Activated CD8-positive, alpha-beta memory T cell treated with anti-CD3 and anti-CD28 coated beads for 1 hour (primary cell): ENCODE measurements at places on chromosomes 13 and 19.

- DNase-seq: no peak
These were observed 1263.1 kb downstream of the PCDH9 start for GRCh38 chr13:65966991-65967451.

- no peak for DNase-seq
These were observed 7.9 kb downstream of the HPN start for GRCh38 chr19:35049456-35049855.

GRCh38 chr13:19993024-19993423 is 34.5 kb downstream of the ZMYM2 start:
- no peak for DNase-seq

DNA sequence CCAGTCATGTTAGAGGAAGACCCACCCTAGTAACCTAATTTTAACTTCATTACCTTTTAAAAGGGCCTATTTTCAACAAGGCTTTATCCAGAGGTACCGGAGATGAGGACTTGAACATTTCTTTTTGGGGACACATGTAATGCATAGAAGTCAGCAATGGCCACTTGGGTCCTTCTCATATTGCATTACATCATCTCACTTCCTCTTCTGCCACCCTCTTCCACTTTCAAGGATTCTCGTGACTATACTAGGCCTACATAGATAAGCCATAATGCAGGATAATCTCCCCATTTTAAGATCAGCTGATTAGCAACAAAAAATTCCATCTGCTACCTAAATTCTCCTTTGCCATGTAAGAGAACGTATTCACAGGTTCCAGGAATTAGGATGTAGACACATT is 557.2 kb downstream of the KCTD12 start:
- no peak for DNase-seq

GRCh38 chr19:43809762-43810696 is 7.8 kb upstream of the LYPD5 start:
- no peak for DNase-seq

DNA sequence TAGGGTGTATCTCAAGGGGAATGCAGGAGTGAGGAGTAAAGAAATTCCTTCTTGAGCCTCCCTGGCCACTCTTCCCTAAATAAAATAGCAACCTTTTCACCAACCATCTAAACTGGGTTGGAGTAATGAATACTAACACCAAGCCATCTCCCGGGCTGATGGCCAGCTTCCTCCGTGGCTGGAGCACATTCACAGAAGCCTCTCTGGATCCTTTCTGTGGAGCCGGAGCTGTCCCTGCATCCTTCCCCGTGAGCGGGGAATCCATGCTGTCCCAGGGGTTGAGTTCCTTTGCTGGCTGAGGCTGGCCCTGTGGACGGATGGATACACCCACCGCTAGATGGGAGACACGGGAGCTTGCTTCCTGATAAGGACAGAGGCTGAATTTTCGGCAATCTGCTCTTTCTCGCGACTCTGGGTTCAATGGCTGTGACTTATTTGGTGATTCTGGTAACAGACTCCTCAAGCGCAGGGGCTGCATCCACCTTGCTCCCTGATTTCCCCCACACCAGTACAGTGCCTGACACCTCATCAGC is 370.3 kb downstream of the ZNF536 start:
- no peak for DNase-seq

DNA sequence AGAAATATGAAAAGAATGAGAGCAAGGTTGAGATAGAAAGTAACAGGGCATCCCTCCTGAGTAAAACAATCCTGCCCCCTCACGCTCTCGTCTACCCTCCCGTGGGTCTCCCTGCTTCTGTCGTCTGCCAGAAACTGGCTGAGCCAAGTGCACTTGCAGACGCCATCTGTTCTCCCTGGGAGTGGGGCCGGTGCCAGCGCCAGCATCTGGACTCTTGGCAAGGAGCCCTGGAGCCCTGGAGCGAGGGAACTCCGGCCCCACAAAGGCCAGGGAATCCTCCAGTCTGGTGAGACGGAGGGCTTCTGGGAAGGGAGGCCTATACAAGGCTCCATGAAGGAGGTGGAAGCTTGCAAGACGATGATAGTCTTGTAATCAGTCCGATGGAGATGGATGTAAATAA is 2.3 kb upstream of the TMEM91 start:
- DNase-seq: no peak

GRCh38 chr19:862581-863314 is 3.3 kb downstream of the CFD start:
- peak; percentile 49 for DNase-seq

DNA sequence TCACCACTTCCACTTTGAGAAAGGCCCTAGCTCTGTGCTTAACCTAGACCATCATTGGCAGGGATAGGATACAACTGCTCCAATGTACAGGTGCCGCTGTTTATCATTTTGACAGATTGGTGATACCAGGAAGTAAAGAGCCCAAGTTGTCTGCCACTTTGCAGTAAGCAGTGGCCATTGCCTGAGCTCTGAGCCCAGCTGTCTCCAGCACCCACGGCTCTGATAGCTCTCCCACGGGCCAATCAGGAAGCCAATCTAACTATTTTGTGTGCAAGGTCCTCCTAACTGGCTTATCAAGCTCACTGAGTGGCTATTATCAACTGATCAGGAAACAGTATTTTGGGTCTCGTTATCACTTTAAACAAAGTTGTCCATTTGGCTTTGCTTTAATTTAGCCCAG is 181.1 kb downstream of the DCT start:
- DNase-seq: no peak

- no peak for DNase-seq
These were observed 67.1 kb downstream of the KDM4B start for GRCh38 chr19:5035793-5036697.

- DNase-seq: no peak
These were observed 16.8 kb downstream of the SPART start for GRCh38 chr13:36329361-36329760.

GRCh38 chr13:94291631-94292322 is 187.7 kb downstream of the DCT start:
- DNase-seq: no peak

- DNase-seq: no peak
These were observed 9.3 kb downstream of the IRF2BP1 start for GRCh38 chr19:45876411-45877197.

DNA sequence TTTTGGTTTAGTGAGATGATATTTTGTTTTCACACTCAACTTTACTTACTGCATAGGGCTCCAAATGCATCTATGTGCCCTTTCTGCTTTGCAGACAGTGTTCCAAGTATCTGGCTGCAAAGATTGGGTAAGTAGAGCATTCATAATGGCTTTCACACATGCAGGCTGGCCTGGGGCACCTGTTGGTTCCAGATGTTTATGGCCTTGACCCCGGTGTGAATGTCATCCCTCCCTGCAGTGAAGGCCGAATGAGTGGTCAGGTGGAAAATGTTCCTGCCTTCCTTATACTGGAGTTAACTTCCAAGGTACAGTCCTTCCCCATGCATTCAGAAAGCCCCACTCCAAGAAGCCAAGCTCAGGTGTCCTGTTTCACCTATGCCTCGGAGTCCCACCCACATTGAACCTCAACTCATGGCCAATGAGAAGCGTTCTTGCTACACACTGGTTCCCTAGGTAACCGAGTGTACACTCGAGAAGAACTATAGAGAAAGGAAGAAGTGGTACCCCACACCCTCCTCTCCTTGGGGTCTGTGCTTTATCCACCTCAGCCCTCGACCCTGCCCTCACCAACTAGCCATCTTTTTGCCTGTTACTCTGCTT is 23.0 kb upstream of the ZNF536 start:
- DNase-seq: no peak

DNA sequence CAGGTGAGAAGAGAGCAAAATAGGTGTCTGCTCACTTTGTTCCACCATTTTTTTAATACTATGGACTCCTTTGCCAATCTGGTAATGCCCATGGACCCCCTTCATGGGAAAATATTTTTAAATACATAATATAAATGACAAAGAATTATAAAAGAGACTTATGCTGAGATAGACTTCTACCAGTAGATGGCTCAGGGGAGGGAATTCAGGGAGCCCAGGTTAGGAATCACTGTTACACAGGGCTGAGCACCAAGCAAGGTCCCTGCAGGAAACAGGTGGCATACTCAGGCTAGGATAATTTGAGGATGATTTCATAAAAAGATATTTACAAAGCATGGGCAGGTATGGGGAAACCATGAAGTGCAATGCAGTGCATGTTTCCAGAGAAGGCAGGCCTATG is 525.9 kb downstream of the FGF9 start:
- DNase-seq: no peak

- no peak for DNase-seq
These were observed 63.4 kb downstream of the SMARCA4 start for GRCh38 chr19:11024259-11024658.

DNA sequence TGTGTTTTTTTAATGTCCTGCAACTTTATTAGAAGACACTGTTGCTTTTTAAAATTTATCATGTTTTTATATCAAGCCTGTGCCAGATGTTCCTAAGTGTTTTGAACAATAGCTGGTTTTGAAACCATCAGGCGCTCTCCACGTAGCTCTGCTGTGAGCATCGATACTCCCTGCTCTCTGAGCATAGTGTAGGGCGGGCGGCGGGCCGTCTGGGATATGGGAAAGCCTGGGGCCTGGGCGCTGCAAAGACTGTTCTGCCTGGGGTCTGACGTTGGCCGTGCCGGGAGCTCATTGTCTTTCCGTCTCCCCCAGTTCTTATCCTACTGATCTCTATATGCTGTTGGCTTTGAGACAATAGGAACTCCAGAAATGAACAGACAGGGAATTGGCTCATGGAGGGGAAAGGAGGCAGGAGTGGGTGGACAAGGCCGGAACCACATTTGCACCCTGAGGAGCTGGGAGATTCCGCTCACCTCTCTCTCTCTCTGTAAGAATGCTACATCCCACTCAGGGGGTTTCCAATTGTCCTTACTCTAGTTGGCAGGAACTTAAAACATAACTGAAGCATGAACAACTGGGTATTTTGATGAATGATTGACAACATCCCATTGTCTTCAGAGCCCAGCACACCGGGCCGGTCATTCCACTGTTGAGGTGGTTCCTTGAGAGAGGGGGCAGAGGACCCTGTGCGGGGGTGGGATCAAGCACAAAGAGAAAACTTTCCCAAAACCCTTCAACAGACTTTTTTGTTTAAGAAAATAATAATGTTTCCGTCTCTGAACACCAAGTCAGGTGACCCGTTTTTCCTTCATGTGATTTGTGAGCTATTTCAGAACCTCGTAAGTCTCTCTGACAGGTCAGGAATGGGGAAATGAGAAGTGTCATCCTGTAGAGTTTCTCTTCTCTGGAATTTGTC is 64.7 kb downstream of the COL4A2 start:
- DNase-seq: no peak

DNA sequence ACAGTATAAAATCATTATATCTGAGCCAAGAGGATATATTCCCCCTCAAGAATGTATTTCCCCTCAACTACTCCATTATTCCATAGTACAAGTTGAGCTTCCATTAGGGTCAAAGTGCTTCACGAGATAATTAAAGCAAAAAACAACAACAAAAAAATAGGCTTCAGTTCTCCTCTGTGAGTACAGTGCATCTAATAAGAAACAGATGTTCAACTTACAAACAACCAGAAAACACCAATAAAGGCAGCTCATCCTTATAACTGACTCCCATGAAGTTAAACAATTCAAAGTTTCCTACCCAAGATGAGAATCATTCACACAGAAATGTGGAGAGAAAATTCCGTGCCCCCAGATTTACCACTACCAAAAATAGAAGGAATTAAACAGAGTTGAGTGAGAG is 854.4 kb downstream of the PCDH9 start:
- no peak for DNase-seq

- DNase-seq: no peak
These were observed 713.5 kb downstream of the DIAPH3 start for GRCh38 chr13:59450229-59450628.

DNA sequence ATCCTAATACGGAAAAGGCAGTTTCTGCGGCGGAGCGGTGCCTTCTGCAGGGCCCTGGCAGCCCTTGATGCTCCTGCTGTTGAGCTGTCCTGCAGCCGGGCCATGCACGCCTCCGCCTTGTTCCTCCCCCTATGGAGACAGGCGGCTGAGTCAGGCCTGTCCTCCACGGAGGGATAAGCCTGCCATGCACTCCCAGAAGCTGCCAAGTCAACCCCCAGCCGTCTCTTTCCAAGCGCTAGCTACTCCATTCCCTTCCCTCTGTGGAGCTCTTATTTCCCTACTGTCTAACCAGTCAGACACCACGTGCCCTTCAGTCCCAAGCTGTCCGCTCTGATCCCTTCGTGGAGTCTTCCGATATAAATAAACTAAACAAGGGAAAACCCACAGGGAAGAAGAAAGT is 197.0 kb downstream of the COL4A1 start:
- DNase-seq: no peak

GRCh38 chr13:88586263-88586662 is 915.1 kb downstream of the SLITRK5 start:
- no peak for DNase-seq

DNA sequence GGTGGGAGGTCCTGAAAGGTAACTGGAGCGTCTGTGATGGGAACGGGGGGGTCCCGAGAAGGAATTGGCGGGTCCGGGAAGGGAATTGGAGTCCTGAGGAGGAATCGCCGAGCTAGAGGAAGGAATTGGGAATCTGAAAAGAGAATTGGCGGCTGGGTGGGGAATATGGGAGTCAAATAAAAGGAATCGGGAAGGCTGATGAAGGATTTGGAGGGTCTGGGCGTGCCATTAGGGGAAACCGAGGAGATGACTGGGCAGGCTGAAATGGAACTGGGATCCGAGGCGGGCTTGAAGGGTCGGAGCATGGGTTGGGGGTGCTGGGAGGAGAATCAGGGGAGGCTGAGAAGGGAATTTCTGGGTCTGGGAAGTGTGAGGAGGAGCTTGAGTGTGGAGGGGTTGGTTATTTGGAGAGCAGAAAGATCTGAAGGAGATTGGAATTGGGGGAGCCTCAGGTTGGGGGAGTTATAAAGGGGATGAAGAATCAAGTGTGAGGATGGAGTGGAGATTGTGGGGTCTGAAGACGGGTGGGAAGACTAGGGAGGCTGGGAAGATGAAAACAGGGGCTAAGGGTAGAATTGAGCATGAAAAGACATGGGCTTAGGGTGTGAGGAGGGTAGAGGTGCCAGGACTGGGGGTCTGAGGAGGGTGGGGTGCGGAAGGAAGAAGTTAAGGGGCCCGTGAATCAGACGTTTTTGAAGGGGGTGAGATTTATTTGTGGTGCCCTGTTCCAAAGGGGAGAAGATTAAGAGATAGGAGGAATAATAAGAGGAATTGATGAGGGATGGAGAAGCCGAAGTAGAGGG is 718 bp downstream of the ACTN4 start:
- no peak for DNase-seq

DNA sequence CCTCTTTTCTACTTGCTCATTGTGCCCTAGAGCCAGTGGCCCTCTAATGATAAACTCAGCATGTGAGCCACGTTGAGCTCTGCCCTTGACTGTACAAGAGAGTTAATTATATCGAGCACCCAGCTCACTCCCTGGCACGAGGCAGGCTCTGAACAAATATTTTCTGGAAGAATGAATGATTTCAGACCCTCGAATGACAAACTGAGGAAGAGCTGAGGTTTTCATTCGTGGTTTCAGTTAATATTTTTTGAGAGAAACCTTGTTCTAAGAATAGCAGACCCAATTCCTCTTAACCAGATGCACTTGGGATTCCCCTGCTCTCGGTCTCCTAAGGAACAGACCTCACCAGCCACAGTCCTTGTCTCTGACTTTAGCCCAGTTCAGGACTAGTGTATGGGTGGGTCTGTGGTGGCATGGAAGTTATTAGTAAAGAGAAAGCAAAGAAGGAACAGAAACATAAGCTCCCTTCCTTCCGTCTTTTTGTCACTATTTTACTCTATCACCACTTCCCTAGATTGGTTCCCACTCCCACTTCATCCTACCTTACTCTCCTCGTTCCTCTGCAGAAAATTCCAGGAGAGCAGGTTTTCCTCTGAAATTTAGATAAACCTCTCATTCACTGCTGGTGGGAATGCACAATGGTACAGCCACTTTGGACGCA is 22.1 kb upstream of the WDFY2 start:
- no peak for DNase-seq
